ENCODE measurements at places on chromosomes 1 and 21.

GRCh38 chr1:14910984-14911721, 242.4 kb upstream of the TMEM51 start:
- no peak for DNase-seq

DNA sequence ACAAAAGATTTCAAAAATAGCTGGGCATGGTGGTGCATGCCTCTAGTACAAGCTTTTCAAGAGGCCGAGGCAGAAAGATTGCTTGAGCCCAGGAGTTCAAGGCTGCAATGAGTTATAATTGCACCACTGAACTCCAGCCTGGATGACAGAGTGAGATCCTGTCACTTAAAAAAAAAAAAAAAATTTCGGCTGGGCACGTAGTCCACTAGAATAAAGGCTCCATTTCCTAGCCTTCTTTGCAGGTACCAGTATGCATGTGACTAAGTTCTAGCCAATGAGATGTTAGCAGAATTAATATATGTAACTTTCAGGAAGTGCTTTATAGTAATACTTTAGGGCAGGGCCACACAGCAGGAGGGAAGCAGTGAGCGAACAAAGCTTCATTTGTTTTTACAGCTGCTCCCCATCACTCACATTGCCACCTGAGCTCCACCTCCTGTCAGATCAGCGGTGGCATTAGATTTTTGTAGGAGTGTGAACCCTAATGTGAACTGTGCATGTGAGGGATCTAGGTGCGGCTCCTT, 28.8 kb upstream of the SYDE2 start:
- DNase-seq: no peak

GRCh38 chr21:42708107-42708506, 54.7 kb downstream of the PDE9A start:
- no peak for DNase-seq

DNA sequence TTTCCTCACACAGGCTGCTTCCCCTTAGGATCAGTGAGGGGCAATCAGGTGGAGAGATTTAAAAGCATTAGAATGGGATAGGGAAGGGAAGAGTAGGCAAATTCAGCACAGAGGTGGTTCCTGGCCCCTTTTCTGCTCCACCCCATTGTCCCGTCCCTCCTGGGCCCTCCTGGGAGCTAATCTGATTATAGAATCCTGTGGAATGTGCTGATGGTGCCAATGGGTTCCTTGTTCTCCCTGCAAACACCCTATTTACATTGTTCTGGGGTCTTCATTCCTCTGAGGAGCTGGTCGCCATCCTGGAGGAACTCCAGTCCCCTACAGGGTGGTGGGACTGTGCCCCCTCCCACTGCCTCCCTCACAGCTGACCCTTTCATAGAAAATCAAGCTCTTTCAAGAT, 34.4 kb upstream of the LRP8 start:
- DNase-seq: no peak

- DNase-seq: no peak
Observed at GRCh38 chr1:19010503-19010902, 54.0 kb upstream of the IFFO2 start.

DNA sequence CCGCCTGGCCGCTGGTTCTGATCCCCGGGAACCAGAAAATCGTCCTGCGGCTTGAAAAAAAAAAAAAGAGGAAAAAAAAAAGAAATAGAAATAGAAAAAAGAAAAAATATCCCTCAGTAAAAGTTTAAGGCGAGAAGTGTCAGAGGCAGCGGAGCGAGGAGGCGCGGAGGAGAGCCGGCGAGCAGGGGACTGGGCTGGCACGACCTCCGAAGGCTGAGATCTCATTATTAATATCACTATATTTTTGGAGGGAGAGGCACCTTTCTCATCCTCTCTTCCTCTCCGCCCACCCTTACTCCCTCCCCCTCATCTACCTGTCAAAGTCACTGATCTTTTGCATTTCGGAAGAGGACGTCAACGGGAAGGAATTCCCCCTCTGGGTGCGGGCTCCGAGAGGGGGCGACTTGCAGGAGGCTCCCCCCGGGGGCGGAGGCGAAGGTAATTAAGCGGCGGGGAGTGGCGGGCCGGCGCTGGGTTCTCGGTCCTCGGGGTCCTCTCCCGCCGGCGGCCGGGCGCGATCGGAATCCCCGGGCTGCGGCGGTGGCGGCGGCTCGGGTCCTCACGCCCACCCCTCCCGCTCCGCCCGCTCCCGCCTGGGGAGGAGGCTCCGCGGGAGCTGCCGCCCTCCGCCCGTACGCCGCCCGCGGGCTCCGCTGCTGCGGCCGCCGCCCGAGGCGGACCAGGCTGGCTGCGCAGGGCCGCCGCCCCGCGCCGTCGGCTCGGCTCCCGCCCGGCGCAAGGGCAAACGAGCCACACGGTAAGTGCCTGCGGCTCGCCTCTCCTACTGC, at the start of gene NTNG1:
Gene NTNG1, plus strand, starts transcription at position 337 of the 788 bp plus-strand sequence.
- peak; percentile 5 for DNase-seq

- DNase-seq: no peak
Observed at GRCh38 chr1:90476994-90477393, 240.1 kb downstream of the BARHL2 start.

DNA sequence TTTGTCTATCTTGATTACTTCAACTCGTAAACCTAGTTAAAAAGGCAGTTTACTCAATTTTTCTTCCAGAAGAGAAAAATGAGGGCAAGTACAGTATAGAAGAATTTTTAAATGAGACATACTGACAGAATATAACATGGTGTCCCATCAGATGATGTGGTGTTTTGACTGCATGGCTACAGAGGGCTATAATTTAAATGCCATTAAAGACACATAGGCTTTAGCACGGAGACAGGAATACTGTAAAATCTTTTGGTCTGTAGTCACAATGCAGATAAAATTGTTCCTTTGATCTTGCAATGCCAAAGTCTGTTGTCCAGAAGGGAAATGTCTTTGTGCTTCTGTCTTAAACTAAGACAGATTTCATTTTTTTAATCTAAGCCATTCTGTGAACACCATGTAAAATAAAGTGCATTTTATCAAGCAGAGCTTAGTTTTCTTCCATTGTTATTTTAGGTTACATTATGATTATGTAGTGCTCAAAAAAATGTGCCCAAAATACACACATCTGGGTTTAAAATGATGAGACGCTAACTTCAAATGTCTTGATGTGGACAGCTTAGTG, 249.6 kb downstream of the PTPRC start:
- DNase-seq: no peak

DNA sequence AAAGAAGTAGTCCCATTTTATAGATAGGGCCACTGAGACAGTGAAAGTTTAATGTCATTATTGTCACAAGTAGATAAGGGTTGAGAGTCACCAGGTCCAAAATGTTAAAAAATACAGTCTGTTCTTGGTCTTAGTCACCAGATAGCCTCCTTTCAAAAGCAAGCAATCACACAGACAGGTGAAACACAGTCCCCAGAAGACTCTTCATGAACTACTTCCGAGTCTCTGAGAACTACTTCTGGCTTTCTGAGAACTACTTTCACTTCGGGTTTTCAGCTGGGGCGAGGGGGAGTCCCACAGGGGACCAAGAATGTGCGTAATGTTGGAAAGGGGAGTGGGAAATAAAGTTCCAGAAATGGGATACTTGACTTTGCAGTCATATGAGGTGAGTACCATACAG, 143.2 kb downstream of the HHIPL2 start:
- DNase-seq: no peak

DNA sequence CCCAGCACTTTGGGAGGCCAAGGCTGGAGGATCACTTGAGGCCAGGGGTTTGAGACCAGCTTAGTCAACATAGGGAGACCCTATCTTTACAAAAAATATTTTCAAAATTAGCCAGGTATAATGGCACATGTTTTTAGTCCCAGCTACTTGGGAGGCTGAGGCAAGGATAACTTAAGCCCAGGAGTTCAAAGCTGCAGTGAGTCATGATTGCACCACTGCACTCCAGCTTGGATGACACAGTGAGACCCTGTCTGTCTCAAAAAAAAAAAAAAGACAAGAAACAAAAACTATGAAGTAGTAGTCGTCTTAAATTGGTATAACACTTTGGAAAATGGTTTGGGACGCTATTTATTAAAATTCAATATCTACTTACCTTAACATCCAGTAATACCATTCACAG, 7.7 kb downstream of the AIM2 start:
- DNase-seq: no peak

All from KBM-7 (cell line).